Stimulated activated CD4-positive, alpha-beta T cell treated with anti-CD3 and anti-CD28 coated beads, TNF-alpha, amount 100 ng/mL, for 48 hours (primary cell): ENCODE measurements at places on chromosomes 3 and 15.

GRCh38 chr3:160927620-160928019, 171.6 kb downstream of the PPM1L start:
- no peak for DNase-seq

DNA sequence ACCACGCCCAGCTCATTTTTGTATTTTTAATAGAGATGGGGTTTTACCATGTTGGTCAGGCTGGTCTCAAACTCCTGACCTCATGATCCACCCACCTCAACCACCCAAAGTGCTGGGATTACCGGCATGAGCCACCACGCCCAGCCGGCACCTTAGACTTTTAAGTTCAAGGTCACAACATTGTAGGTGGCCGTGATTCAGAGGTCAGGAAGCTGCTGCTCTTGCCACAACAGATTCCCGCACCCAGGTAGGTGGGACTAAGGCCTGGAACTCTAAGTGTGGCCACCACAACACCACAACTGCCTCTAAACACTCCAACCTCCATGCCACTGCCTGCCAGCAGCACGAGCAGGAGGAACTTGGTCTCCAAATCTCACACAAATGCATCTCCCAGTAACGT, 196.8 kb downstream of the STT3B start:
- no peak for DNase-seq

DNA sequence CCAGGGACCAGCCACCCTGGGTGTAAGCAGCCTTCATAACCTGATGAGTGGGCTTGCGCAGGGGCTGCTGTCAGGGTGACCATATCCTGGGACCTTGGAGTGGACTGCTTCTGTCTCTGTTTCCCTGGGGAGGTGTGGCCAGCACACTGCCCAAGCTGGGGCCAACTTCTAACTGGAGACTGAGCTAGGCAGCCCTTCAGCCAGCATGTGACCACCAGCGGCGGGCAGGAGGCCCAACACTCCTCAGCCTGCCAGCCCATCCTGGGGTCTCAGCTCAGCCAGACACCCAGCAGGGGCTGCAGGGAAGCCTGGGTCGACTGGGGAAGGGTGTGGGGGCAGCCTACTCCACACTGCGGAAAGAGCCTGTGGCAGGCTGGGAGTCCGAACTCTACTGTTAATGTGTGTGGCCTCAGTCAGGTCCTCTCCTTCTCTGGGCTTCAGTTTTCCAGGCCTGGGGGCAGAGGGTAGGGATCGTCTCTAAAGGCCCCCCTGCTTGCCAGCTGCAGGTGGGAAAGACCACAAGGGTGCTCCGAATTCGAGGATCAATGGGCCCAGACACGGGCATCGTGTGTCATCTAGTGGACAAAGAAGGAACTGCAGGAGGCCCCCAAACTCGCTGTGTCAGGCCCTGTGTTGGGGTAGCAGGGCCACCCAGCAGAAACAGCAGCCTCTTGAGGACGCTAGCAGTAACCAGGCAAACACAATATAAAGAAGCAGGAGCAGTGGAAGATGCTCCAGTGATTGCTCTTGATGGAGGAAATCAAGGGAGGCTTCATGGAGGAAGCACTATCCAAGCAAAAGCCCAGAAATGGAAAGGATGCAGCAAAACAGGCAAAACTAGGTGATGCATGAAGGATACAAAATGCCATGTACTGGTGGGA, 2.0 kb upstream of the SEMA3G start:
- peak; percentile 40 for DNase-seq

DNA sequence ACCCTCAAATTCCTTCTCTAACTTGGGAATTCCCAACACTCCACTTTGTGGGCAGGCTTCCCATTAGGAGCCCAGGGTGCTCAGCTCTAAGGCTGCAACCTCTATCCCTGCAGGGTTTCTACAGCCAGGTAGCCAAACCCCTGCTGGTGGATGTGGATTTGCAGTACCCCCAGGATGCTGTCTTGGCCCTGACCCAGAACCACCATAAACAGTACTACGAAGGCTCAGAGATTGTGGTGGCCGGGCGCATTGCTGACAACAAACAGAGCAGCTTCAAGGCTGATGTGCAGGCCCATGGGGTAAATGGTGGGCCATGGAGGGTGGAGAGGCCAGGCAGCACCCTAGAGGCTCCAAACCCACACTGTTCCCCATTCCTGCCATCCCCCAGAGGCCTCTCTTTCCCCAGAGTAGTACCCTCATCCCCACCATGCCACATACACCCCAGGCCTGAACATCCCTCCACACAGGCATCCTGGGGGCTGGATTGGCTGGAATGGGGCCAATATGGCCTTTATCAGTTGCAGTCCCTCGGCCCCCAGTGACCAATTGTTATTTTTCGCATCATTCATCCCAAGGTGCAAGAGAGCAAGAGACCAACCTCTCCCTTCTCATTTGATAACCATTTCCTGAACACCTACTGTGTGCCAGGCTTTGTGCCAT, 7.7 kb downstream of the ITIH1 start:
- no peak for DNase-seq

- peak; percentile 71 for DNase-seq
Measured at GRCh38 chr3:105366326-105367062, at the start of gene ALCAM. TSS of gene ALCAM (plus strand) at chr3:105366909.

DNA sequence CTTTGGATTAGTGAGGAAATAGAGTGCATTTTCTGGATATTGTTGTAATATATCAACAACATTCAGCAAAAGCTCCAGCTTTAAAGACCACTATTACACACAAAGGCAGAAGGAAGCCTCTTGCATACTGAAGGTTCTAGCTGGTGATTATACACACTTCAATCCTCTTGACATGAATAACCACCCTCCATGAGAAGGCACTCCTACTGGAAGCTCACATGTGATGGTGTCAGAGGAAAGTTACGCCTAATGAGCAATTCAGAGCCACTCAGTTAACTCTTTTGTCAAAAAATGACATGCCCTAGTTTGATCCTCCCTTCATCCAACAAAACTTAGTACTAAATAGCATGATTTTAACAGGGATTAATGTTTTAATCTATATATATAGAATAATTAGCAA, 124.6 kb upstream of the LYSMD4 start:
- DNase-seq, result no peak

DNA sequence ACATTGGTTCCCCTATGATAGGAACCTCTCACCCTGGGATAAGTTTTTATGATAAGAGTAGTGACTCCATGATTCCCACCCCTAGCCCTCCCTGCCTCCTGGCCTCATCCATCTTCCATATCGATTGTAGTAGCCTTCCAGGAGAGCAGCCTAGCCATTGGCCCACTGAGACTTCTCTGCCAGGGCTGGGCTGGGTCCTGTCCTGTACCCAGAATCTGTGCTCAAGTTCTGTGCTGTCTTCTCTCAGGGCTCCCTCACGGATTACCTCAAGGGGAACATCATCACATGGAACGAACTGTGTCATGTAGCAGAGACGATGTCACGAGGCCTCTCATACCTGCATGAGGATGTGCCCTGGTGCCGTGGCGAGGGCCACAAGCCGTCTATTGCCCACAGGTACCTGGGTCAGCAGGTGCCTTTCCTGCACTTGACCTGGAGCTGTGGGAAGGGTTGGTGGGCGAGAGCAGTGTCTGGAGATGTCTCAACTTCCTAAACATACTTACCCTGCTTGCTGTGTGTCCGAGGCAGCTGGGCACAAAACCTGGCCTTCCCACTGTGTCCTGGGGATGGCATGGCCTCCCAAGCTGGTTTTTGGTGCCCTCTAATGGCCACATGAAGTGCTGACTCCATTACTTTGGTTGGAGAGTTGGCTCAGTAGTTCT, 16.6 kb upstream of the EXOG start:
- no peak for DNase-seq

DNA sequence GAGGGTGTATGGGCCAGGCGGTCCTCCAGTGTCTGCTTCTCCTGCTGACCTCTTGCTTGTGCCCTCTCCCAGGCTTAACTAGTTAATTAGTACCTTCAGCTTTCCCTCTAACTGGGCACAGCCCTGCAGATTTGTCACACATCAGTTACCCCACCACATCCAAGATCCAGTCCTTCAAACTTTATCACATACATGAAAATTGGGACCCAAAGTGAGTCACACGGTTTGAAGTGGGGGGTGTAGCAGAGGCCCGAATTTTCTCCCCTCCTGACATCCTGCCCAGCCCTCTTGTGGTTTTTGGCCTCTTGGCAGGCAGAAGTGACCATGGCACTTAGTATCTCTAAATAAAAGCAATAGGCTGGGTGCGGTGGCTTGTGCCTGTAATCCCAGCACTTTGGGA, 3.9 kb downstream of the MAPKAPK3 start:
- DNase-seq, result no peak

GRCh38 chr15:52139599-52140462, 27.3 kb upstream of the BCL2L10 start:
- peak; percentile 74 for DNase-seq

DNA sequence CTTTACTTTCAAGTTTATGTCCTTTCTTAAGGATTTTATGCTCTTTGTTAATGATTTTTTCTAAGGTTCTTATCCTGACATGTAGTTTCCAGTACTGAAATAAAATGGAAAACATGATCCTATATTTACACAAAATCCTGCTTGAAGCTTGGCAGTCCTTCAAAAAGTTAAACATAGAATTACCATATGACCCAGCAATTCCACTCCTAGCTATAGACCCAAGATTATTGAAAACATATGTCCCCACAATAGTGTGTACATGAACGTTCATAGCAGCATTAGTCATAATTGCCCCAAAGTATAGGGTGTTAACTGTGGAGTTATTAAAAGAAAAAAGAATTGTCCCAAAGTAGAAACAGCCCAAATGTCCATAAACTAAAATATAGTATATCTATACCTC, 33.2 kb downstream of the ITGB5 start:
- DNase-seq, result no peak

- no peak for DNase-seq
Measured at GRCh38 chr15:73691396-73691795, 7.2 kb downstream of the CD276 start.

- no peak for DNase-seq
Measured at GRCh38 chr3:168047190-168047795, 48.4 kb downstream of the GOLIM4 start.

DNA sequence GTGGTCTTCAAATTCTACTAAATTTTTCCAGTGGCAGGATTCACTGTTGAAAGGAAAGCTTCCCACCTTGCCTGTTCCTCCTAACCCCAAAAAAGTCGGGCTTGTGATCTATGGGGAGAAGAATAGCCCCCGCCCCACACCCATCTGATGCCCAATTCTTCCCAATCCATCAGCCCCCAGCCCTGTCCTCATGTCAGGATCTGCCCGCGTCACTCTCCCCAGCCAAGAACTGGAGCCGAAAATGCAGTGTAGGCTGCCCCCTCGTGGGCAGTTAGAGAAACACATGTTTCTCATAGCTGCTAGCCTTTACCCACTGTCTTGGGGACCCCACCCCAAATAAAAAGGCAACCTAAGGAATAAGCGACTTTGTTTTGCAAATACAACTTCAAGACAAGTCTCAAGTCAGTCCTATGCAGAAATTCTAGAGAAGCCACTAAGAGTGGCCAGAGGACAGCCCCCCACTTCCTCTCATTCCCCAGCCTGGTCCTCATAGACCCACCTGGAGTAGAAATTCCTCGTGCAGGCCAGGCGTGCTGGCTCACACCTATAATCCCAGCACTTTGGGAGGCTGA, 13.0 kb upstream of the CSK start:
- DNase-seq, result no peak

GRCh38 chr3:52126500-52126899, 27.7 kb downstream of the POC1A start:
- DNase-seq, result no peak

GRCh38 chr3:117885011-117885441, 1149.6 kb downstream of the IGSF11 start:
- no peak for DNase-seq

GRCh38 chr3:196603683-196604082, 35.2 kb downstream of the FBXO45 start:
- DNase-seq, result no peak

DNA sequence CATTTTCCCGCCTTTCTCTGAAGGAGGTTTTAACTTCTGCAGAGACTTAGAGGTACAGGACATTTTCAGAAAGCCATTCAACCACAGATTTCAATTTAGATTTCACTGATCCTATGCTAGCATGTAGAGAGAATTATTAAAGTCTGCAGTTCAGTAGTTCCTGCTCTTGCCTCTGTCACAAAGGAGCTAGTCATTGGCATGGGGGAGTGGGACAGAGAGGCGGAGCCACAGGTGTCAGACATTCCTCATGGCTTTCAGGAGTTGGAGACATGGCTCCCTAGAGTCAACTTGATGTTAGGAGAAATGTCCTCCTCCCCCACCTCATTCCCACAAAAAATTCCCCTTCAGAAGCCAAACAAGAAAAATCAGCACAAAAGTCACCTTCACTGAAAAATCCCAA, 66.0 kb upstream of the SIAH2 start:
- DNase-seq, result no peak

GRCh38 chr15:43168192-43169107, 16.8 kb upstream of the CCNDBP1 start:
- no peak for DNase-seq

DNA sequence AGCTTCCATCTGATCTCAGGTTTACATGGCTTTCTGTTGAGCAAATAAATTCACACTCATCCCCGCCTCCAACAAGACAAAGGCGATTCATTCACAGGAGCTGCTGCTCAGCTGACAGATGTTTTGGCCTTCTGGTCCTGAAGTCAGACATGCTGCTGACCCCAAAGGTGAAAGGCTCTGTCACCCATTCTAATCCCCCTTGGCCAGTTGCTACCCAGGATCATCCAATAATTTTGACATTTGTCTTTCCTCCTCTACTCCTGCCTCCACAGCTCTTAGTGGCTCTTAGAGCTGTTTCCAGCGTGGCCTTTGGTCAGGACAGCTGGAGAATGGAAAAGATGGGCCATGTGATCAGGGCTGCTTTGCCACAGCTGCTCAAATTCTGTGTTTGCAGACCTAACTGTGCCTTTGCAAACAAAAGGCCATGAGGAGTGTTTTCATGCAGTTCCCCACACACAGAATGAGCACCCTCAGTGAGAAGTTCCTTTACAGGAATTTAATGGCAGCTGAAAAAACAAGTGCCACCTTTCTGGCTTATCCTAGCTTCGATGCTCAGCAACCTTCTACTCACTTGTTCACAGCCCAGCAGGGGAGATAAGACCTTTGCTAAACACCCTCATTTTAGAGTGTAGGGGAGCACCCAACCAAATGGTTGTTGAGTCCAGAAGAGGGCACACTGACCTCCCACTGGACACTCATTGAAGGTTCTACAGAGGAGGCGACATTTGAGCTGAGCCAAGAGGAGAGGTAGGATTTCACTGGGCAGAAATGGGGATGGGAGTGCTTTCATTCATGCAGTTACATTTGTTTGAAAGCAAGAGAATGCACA, 39.0 kb downstream of the CYP19A1 start:
- no peak for DNase-seq

- DNase-seq, result no peak
Measured at GRCh38 chr3:43707998-43708397, 17.3 kb downstream of the ABHD5 start.

GRCh38 chr15:51600114-51600513, 22.5 kb downstream of the DMXL2 start:
- DNase-seq, result no peak
